ENCODE measurements at places on chromosomes 6 and 20.

GRCh38 chr6:139841794-139842215, 467.4 kb upstream of the CITED2 start:
- no peak for DNase-seq

GRCh38 chr20:62508641-62509051, 32.9 kb upstream of the GATA5 start:
- no peak for DNase-seq

- no peak for DNase-seq
Observed at GRCh38 chr20:60058879-60059278, 100.7 kb downstream of the CDH26 start.

DNA sequence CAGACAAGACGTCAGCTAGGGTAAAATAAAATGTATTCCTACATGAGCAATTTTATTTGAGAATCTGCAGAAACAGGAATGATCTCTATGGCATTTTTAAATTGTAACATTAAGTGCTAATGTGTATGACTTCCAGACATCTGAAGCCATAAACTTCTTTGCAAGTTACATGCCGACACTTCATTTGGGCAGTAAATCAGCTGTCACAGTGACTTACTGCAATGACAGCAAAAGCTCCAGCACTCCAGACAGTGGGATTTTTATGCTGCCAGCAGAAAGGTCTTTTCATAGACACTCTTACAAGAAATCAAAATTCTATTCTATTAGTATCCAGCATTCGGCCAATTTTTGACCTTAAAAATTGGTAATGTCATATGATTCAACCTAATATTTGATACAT, 156.3 kb upstream of the SNX9 start:
- no peak for DNase-seq

DNA sequence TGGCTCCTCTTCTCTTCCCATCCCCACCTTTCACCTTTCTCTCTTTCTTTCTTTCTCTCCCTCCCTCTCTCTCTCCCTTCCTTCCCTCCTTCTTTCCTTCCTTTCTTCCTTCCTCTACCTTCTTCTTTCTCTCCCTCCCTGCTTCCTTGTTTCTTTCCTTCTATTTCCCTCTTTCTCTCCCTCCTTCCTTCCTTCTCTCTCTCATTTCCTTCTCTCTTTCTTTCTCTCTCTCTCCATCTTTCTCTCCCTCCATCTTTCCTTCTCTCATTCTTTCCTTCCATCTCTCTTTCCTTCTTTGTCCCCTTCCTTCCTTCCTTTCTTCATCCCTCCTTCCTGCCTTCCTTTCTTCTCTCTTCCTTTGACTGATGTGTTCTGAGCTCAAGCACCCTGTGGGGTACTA, 1467.0 kb upstream of the DEFB115 start:
- DNase-seq = no peak

DNA sequence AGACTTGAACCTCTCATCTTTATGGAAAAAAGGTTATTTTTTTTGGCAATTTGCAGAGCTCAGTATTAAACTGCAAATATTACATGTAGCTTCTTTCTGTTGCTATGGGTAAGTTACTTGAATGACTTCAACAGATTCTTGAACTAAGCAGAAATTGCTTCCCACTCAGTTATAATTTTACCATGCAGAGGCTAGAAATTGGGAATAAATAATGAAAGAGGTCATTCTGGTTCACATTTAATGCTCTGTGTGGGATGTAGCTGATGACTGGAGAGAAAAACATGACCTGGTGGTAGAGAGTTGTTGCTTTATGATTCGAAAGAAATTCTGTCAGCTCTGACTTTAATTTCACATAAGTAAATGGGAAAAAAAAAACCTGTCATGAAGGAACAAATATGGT, 16.8 kb upstream of the ADGB start:
- DNase-seq = no peak

DNA sequence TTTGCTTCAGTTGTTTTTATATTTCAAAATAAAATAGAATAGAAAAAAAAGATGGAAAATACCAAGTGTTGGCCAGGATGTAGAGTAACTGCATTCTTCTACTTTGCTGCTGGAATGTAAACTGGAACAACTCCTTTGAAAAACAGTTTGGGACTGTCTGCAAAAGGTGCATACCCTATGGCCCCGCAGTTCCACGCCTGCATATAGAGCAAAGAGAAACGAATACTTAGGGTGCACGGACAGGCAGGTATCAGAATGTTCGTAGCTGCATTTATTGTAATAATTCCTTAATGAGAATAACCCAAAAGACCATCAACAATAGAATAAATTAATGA, 603 bp upstream of the RAB23 start:
- peak; percentile 52 for DNase-seq

DNA sequence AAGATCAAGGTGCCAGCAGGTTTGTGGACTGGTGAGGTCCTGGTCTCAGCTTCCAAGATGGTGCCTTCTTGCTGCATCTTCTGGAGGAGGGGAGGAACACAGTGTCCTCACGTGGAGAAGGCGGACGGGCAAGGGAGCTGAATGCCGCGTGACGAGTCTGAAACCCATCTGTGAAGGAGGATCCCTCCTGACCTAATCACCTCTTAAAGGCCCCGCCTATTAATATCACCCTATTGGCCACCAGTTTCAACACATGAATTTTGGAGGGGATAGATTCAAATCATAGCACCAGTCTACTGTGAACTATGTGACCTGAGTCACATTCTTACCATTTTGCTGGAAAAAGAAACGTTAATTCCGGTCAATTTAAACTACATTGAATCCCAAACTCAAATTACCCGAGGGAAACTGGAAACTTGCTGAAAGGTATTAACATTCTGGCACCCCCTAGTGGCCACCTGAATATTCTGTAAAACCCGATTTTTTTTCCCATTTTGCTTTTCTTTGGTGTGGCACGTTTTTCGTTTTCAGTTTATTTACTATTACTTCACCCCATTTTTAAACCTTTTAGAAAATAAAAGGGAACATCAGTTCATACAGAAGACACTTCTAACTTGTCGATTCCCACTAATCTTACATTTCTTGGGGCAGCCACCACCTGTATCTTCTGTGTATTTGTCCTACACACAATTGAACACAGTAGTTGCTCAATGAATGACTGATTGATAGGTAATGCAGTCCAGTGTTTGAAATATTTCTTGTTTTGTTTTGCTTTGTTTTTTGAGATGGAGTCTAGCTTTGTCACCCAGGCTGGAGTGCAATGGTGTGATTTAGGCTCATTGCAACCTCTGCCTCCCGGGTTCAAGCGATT, 17.9 kb upstream of the CCDC170 start:
- peak; percentile 34 for DNase-seq

GRCh38 chr20:17538517-17539170, 7.5 kb upstream of the BFSP1 start:
- no peak for DNase-seq
